ENCODE measurements at places on chromosomes 3 and 15. TPM values are rescaled to one million over a fixed set of nuclear protein-coding genes. Genes with fewer than 3 reads are reported as not detected.

CHRNA3 gene
- total RNA-seq = not detected

GRCh38 chr3:177679568-177680471, 482.5 kb upstream of the TBL1XR1 start:
- peak; percentile 52 for DNase-seq

GRCh38 chr3:110628650-110629301, 442.8 kb upstream of the NECTIN3 start:
- DNase-seq = no peak

CLDN18 gene
- not detected for total RNA-seq

NANOGP8 gene
- total RNA-seq = 1.2 TPM

- DNase-seq = no peak
These were observed 205.3 kb upstream of the WNT5A start for GRCh38 chr3:55692295-55692956.

INO80 gene
- total RNA-seq = 28.0 TPM

SLC27A2 gene
- total RNA-seq = not detected
